ENCODE measurements at places on chromosomes 11 and 22.

- no peak for DNase-seq
Measured at GRCh38 chr22:28120691-28121592, 201.9 kb upstream of the PITPNB start.

DNA sequence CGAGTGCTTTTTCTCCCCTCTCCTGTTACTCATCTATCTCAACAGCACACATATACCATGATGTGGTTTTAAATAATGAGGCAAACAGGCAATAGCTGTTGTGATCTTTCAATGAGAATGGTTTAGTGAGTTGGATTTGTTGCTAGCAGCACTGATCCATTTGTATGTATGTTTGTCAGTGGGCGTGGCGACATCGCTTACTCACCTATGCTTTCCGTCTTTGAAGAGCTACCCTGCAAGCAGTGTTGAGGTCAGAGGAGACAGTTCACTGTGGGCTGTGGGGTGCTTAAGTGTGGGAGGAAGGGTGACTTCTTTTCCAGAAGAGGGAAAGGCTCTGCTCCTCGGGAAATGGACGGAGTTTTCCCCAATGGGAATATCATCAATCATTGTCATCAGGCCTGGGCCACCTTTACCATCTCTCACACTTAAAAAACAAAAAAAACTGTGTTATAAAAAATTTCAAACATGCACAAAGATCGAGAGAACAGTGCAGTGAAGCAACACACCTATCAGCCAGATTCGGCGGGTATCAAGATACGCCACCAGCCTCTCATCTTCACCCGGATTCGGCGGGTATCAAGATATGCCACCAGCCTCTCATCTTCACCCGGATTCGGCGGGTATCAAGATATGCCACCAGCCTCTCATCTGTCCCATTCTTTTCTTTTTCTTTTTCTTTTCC lies 83.8 kb downstream of the TBC1D22A start:
- no peak for DNase-seq

- peak; percentile 23 for DNase-seq
Measured at GRCh38 chr11:3136546-3137455, 28.3 kb downstream of the OSBPL5 start.

DNA sequence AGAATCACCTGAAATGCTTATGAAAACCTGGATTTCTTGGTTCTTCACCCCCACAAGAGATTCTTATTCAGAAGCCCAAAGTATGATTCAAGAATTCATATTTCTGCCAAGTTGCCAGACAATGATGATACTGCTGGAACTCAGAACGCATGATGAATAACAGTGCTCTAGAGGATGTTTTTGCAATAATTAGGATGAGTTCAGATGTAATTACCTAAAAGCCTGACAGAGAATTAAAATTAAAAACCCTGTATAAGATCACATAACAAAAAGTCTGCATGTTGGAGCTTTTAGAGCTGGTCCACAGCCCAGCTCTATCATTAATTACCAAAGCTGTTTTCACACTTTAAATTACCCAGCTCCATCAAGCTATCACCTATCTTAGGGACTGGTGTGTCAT lies 211.8 kb downstream of the LUZP2 start:
- no peak for DNase-seq

GRCh38 chr11:95702526-95702925 lies 87.1 kb downstream of the FAM76B start:
- no peak for DNase-seq

DNA sequence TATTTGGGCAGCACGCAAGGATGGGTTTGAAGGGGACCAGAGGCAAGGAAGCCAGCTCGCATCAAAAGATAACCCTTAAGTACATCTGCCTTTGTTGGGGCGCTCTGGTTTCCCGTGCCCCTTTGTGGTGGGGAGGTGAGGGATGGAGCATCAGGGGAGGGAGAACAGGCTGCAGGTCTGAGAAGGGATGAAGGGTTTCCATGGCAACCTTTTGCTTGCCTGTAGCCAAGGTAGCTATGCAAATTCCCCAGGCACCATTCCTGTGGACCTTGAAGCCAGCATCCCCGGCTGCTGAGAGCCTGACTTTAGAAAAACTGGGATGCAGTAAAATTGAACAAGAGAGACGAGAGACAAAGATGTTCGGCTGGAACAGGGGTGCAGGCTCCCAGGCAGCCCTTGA lies 75.7 kb downstream of the SEZ6L start:
- DNase-seq, result no peak

DNA sequence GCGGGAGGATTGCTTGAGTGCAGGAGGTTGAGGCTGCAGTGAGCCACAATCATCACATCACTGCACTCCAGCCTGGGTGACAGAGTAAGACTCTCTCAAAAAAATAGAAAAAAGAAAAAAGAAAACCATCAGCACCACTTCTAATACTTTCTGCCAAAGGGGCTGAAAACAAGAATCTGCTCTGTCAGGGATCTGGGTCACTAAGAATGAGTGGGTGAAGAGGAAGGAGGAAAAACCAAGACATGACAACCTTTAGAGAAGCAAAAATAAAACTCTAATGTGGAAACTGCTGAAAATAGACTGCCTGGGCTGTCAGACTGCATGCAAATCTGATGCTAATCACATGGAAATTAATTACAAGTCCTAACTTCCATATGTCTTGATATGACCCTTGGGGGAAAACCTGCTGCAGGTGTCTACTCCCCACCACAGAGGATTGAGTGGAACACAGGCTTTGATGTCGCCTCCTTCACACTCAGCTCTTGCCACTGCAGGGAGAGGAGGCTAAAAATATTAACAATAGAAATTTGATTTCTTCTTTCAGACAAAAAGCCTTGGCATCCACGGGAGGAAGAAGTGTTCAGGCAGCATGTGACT lies 62.5 kb upstream of the CRTAM start:
- no peak for DNase-seq

DNA sequence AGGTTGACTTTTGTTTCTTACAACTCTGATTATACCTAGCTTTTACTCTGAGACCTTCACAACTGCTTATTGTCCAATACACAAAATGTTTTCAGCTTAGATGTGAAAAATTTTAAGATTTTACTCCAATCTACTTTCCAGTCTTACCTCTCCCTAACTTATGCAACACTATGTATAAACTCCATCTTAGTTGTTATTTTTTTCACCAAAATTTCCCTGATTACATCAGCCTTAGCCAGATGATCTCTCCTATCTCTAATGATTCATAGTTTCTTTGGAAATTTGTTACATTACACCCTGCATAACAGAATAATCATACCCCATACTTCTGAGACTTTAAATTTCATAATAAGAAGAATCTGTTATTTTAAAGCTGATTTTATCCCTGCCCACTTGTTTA lies 621.0 kb upstream of the ANO3 start:
- DNase-seq, result no peak
